ENCODE measurements at places on chromosomes 12 and 14.

DNA sequence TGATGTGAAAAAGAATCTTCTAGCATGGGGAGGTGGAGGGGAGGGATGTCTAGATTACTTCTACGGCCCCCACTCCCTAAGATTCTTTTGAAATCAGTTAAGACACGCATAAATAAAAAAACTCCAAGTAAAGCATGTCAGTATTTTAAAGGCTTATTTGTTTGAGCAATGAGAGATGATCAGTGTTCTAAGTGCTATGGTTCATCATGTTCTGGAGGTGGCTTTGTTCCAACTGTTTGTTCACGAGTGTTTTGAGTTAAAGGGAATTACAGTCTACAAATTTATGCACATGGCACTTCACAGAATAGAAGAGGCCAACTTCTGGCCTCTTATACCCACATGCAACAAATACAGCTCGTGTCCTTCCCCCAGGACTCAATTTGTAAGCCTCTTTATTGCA is 394.9 kb downstream of the RAD51B start:
- DNase-seq = no peak

DNA sequence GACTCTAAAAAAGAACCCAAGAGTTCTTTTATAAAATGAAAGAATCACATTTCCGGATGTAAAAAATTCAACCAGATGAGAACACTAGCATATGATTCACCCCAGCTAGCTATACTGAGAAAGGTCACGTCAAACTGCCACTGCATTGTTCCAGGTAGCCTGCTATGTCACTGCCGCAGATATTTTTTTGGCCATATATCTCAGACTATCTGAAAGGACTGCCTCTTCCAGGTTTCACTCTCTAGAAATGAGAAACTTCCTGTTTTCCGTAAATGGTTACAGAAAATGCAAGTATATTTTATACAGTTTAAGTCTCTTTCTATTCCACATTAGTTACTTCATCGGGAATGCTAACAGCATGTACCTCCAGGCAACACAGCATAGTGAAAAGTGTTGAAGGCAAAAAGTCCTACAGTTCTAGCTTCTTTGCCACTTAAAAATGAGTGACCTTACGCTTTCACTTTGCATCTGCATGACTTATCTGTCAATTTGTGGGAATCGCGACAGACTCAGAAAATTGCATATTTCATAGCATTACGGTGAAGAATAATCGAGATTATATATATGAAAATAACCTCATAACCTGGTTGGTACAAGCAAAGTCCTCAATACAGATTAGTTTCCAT is 105.2 kb downstream of the MED13L start:
- DNase-seq = no peak

DNA sequence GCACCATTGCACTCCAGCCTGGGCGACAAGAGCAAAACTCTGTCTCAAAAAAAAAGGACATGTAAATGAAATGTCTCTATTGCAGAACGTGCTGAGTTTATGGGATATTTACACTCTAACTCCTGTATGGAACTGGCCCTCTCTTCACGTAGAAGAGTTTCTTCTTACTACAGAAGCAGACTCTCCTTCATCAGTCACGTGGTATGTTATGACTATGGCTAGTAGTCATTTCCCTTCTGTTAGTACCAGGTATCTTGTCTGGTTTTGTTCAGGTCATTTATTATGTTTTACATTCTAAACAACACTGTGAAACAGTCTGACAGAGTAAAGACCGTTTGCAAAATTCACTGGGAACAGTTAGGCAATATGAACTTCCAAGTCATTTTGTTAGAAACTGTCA is 20.3 kb downstream of the KNTC1 start:
- no peak for DNase-seq

DNA sequence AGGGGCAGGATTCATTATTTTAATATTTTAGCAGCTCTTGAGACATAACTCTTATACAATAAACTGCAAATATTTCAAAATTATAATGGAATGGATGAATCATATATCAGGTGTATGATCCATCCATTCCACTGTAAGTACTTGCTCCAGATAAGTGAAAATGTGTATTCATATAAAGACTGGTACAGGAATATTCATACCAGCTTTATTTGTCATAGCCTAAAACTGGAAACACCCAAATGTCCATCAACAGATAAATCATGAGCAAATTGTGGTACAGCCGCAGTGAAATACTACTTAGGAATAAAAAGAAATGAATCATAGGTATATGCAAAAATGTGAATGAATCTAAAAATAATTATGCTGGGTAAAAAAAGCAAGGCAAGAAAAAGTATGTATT is 263.6 kb upstream of the SYT10 start:
- DNase-seq = no peak

- DNase-seq = no peak
Observed at GRCh38 chr12:39451977-39452376, 9.1 kb upstream of the KIF21A start.

GRCh38 chr12:89970722-89971121 is 262.1 kb upstream of the ATP2B1 start:
- DNase-seq = no peak

GRCh38 chr14:54818201-54819133 is 84.2 kb downstream of the GCH1 start:
- DNase-seq = no peak

DNA sequence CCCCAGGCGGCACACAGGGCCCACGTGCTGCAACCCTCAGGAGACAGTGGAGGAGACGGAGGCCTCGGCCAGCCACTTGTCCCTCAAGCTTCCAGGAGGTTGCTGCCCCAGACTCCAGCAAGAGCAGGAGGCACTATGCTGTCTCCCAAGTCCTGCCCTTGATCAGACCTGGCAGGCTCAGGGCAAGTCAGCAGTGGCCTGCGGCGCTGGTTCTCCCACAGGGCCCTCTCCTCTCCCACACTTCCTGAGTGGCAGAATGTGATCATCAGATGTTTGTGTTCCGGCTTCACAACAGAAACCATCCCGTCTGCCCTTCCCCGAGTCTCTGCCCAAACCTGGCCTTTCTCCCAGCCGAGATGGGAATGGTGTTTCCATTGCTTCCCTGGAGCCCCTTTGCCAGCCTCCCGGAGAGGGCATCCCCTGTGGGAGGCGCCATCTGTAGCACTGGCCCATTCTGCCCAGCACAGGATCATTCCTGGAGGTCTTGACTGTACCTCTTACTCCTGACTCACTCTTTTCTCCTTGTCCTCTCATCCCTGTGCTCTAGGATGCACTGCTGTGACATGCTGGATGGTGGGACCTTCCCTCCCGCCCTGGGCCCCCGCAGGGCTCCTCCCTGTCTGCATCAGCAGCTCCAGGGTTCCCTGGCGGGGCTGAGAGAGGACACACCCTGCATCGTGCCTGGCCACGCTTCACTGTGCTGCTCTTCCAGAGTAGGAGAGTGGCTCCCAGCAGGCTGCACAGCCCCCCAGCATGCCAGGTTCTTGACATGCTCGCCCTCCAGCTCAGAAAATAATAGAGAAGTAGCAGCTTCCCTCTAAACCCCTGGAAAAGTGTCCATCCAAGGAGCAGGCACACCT is 114.7 kb upstream of the FKBP4 start:
- no peak for DNase-seq

- no peak for DNase-seq
Observed at GRCh38 chr12:3035815-3036702, 41.1 kb upstream of the TSPAN9 start.

- no peak for DNase-seq
Observed at GRCh38 chr12:51004504-51004903, 21.7 kb downstream of the SLC11A2 start.

DNA sequence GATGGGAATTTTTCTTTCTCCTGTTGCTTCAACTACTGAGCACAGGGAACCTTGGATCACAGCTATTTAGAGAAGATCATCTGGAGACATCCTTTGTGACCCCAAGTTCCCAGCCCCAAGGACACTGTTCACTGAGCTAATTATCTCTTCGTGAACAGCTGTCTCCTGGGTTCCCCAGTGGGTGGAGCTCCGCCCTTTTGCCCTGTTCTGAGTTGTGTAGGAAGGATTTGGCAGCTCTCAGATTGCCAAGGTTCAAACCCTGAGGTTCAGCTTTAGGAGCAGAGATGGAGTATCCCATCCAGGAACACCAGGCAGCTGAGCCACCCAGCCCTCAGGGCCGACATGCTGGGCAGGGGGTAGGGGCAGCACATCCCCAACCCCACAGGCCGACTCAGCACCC is 32.0 kb downstream of the NGB start:
- DNase-seq = no peak

GRCh38 chr12:24226745-24227350 is 277.4 kb upstream of the SOX5 start:
- DNase-seq = no peak

- no peak for DNase-seq
Observed at GRCh38 chr14:23650506-23650905, 14.3 kb downstream of the DHRS2 start.
